ENCODE measurements at places on chromosomes 12 and 14.
A peak's percentile ranks its signal among the peaks of the same experiment; 100 is the strongest.

DNA sequence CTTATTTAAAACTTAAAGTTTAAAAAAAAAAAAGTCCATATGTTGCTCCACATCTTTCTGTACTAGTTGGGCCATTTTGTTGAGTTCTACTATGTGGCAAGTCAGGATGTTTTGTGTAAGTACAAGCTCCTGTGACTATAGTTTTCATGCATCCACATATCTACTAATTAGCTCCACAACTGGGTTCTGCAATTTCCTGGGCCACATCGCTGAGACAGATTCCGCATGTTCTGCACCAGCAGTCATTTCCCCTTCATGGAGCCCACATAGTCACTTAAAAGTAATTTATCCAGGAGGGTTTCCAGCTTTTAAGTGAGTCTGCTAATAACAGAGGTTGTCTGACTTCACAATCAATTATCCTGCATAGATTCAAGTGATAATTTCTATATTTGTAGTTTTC lies 461.4 kb downstream of the ZFP36L1 start:
- peak; percentile 29 for DNase-seq

DNA sequence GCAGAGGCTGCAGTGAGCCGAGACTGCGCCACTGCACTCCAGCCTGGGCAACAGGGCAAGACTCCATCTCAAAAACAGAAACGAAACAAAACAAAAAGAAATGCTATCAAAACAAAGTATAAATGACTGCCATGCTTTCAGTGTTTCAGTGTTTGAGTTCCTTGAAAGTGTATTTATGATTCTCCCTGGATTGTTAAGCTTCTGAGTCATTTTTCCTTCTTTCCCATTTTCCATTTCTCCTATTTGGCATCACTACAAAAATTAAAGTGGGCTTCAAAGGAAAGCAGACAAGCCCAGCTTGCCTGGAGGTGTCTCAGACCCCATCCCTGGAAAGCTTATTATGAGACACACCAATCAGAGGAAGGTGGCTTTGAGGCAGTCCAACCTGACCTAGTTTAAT lies 35.1 kb downstream of the NIN start:
- DNase-seq = no peak

GRCh38 chr14:87600240-87600639 lies 392.7 kb downstream of the GALC start:
- no peak for DNase-seq

DNA sequence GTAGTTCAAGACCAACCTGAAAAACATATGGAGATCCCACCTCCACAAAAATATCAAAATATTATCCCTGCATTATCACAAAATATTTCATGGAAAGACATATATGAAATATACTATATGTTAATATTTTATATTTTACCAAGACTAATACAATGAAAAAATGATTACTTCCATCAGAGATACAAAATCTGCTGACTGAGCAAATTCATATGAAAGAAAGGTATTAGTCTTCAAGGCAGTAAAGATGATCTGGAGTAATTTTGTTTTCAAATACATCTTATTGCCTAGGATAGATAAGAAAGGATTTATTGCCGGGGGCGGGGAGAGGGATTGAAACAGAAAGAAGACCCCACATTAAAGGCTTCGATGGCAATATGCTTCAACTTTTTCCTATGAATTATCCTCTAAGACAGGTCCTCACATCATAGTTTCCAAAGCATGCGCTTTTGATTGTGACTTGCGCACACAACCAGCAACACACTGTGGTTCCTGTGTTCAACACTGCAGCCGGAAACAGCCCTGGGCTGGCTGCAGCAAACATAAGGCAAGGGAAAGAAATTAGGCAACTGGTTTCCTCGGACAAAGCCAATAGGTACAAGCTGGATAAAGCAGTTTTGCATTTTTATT lies 83.2 kb downstream of the SPPL3 start:
- no peak for DNase-seq

- no peak for DNase-seq
Observed at GRCh38 chr12:117461732-117462131, 100.3 kb upstream of the NOS1 start.

GRCh38 chr12:3998968-3999792 lies 126.0 kb upstream of the PARP11 start:
- no peak for DNase-seq

- no peak for DNase-seq
Observed at GRCh38 chr12:71071536-71072097, 86.2 kb downstream of the TSPAN8 start.

GRCh38 chr14:61330511-61330910 lies 9.1 kb downstream of the PRKCH start:
- DNase-seq = peak; percentile 19

DNA sequence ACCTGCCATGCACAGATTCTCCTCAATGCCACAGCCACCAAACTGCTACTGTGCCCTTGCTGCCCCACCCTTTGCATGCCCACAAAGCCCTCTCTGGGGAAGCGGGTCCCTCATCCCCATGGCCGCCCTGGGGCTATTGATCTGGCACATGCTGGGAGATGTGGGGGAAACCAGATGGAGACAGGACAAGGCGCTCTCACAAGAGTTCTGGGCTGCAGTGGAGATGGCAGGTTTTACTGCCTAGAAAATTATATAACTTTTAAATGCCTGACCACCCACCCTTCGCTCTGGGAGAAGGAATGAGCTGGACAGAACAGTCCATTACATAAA lies 10.6 kb upstream of the PIP4K2C start:
- DNase-seq = no peak

DNA sequence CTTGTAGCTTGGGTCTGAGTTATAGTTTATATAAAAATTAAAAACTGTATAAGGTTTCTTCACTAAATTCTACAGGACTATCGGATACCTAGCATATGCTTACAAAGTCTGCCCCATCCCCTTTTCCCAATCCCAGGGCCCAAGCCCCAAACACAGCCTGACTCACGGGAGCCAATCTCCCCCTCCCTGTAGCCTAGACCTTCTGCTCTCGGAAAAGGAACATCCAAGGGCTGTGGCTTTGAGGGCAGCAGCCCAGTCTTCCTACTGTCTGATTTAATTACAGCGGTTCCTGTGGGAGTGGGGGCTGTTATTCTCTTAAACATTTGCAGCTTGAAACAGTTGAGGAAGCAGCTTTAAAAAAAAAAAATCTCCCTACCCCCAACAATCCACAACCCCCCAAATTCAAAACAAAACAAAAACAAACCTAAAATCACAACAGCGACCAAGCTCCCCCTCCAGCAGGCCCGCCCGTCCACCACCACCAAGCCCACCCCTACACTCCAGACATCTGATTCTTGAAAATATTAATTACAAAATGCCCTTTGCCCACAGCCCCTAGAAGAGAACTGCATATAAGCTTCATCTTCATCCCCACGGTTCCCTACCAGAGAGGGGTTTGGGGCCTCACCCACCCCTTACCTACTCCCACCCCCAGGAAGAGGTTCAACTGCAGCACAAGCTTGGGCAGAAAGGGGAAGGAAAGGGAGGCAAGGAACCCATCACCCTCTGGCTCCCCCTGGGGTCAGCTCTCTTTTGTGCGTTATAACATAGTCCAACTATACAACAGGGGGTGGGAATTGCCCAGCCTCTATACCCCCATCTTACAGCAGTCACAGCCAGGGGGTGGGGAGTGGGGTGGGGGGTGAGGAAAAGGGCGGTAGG lies 1.1 kb upstream of the PRKAG1 start:
- peak; percentile 65 for DNase-seq

Data from inflammatory macrophage treated with lipopolysaccharide for 4 hours (primary cell).